ENCODE measurements at places on chromosomes 7 and 10.

GRCh38 chr7:135121868-135122267 lies 26.0 kb upstream of the TMEM140 start:
- DNase-seq = no peak

DNA sequence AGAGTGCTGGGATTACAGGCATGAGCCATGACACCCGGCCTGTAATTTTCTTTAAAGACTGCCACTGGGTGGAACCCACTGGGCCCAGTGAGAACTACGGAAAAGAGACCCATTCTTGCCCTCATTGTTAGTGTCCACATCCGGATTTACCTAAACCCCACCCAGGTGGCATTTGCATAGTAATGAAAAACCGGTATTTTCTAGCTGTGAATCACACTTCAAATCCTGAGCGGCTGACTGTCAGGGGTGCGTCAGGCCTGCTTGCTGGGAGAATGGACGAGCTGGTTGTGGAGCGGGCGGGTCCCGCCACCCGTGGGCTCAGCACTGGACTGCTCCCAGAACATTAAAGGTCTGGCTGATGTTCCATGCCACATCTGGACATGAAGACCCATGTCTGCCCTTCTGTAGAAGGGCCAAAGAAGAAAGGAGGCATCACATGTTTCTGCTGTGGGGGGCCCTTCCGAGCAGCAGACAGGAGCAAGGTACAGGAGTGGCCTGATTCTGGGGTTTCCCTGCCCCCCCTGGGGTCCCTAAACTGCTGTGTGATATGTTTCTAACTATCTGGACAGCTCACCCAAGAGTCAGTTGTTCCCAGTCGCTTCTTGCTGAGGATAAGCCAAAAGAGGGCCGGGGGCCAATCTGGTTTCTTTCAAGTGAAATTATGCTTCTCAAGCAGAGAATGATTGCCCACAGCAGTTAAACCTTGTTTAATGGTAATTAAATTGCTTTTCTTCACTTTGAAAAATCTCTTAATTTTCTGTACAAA lies 46.4 kb downstream of the KIAA1217 start:
- no peak for DNase-seq

DNA sequence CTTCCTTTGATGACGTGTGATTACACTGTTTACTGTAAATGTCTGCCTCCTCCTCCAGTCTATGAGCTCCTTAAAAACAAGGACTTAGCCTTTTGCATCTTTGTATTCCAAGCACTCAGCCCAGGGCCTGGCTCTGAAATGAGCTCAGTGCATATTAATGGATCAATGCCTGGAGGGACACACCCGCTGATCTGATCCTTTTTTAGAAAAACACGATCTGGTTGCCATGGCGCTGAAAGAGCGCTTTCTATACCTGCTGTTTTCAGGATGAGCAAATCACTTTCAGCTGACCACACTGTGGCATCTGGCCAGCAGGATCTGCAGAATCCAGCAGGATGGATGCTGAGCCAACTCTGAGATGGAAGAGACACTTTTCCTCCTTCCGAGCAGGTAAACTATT lies 37.8 kb upstream of the GARS1 start:
- DNase-seq = no peak

- no peak for DNase-seq
These were observed 23.9 kb downstream of the CACNB2 start for GRCh38 chr10:18164093-18164492.

DNA sequence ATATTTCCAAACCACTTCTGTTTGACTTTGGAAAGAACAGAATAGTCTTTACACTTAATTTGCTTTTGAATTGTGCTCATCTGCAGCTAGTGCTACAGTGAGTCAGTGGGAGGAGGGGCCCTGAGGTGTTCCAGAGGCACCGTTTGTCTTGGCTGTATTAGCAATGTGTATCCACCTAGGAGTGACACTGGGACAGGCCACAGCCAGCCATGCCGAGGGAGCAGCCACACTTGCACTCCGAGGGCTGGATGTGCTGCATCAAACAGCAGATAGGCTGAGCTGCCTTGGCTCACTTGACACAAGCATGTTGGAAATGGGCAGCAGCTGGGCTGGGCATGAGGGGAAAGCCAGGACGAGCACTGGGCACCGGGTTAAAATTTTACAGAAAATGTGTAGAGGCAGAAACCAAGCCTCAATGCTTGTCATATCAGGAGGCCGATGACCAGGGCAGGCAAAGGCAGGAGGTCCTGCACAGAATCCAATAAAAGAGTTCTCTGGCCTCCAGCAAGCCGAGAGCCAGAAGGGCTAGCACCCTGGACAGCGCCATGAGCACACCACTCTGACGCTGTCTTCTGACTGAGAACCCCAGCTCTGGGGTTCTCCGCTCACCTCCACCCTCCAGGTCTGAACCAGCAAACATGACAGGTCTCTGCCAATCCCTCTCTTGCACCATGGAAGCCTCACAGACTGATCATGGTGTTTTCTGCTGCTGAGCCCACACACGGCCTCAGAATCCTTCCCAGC lies 163.3 kb downstream of the GRID1 start:
- DNase-seq = no peak

- DNase-seq = no peak
These were observed 30.7 kb upstream of the GDF10 start for GRCh38 chr10:47269294-47269693.

DNA sequence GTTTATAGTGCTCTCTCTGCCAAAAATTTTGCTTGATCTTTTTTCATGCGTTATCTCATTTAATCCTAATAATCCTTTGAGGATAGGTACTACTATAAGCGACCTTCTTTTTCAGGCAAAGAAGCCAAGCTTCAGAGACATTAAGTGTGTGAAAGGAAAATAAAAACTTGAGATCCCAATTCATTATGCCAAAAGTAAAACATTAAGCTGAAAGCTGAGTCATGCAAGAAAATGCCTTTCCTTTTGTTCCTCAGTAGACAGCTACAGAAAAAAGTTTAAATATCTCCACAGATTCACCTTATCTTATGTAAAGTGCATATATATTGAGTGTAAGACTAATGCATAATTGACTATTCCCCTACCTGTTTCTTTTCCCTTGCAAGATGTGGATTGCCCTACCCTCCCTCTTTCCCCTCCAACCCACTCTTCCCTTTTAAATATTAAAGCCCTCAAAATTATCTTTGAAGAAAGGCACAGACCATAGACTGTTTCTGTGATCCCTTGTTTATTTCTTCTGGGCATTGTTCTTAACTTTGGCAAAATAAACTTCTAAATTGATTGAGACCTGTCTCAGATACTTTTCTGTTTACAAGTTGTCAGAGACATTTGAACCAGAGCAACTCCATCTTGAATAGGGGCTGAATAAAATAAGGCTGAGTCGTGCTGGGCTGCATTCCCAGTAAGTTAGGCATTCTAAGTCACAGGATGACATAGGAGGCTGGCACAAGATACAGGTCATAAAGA lies 1139.9 kb upstream of the LRRN3 start:
- no peak for DNase-seq

DNA sequence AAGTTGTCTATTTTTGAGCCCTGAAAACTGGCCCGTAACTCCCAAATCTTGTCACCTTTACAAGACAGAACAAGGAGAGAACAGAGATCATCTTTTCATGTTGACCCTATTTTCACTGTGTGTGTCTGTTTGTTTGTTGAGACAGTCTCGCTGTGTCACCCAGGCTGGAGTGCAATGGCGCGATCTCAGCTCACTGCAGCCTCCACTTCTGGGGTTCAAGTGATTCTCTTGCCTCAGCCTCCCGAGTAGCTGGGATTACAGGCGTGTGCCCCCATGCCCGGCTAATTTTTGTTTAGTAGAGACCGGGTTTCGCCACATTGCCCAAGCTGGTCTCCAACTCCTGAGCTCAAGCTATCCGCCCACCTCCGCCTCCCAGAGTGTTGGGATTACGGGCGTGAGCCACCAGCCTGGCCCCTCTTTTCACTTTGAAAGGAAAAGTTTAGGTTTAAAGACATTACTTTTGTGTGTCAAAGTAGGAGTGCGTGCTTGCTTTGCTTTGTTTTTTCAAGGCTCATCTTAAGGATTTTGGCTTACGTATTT lies 32.1 kb downstream of the FOXK1 start:
- no peak for DNase-seq

DNA sequence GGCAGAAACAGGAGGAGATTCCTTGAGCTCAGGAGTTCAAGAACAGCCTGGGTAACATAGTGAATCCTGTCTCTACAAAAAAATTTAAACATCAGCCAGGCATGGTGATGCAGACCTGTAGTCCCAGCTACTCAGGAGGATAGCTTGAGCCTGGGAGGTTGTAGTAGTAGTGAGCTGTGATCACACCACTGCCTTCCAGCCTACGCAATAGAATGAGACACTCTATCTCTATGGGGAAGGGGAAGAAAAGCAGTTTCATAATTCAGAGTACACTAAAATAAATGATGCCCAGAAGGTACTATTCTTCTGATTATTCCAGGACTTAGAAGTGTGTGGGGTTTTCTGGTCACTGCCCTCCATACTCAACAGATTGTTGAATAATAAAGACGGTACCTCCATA lies 177.3 kb downstream of the KMT2E start:
- DNase-seq = no peak

DNA sequence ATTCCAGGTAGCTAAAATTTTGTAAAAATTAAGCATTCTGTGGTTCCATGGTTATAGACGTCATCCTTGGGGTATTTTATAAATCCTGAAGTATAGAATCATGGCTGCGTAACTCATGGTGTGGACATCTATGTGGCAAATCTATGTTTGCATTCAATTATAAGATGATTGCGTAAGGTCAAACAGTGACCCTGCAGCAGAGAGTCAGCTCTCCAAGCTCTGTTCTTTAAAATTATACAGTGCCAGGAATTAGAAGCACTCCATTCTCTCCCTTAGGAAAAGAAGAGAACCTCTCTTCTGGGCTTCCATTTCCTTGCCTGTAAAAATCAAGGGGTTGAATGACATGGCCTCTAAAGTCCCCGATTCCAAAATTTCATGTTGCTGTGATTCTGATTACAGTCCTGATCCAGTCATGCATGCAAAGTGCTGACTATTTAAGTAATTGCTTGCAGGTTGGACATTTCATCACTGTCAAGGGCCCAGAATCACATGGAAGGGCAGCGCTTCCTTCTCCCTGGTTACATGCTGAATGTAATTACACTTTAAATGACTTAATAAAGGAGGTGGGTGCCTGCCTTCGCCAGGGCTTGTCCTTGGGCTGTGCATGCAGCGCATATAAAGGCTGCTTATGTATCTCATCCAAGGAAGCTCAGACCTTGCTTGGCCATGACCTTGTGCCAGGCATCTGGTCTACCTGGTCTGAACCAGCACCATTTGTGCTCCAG lies 550.7 kb downstream of the TYW1 start:
- no peak for DNase-seq

GRCh38 chr7:39394105-39394680 lies 172.0 kb upstream of the YAE1 start:
- DNase-seq = no peak

DNA sequence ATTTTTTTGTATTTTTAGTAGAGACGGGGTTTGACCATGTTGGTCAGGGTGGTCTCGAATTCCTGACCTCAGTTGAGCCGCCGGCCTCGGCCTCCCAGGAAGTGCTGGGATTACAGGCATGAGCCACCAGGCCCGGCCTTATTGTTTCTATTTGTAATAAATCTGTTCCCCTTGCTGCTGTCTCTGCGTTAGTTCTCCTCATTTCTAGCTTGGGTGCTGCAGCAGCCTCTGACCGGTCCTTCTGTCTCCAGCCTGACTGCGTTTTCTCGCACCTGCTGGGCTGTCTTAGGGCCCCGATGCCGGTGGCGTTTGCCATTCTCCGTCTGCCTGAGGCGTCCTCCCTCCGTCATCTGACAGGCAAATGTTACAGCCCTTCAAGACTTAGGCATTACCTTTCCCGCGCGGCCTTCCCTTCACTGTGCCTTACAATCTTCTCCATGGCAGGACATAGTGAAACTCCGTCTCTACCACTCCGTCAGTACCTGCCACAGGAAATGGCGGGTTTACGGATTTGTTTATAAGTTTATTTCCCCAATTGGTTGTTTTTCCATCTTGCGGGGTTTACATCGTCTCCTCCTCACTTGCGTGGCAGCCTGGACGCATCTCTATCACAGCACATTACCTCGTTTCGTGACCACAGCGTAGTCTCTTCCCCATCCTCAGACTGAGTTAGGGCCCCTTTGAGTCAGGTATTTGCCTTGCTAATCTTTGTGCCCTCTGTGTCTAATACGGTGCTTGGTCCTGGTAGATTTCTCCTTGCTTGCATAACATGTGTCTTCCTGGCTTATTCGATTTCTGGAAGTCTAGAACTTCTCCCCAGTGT lies 2.3 kb upstream of the GIMAP8 start:
- DNase-seq = no peak

DNA sequence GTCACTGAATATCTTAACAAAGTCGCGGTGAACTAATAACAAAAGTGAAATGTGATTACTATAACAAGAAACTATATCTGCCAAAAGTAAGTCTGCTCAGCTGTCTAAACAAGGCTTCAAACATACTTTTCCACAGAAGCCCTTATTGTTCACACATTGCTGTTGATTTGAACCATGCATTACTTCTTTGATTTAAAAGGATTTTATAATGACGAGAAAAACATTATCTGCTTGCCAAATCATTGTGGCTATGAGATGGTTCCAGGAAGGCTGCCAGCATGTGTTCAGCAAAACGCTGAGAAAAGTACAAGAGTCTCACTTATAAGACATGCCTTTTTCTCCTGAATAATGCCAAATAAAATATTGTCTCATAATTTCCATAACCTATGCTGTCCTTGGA lies 24.4 kb downstream of the RNF133 start:
- no peak for DNase-seq

DNA sequence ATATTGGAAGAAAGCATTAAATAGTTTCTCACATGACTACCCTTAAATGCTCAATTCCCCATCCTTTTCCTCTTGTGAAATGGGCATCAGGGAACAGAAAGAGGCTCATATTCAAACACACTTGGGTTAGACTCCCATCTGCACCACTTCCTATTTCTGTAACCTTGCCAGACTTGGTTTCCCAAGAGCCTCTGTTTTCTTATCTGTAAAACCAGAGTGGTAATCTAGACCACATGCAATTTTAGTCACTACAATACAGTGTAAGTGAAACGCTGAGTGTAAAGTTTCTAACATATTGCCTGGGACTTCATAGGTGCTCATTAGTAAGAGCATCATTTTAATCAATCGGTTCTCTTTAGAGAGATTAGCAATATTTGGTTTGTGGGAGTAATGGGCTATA lies 136.3 kb downstream of the SORCS1 start:
- DNase-seq = no peak

DNA sequence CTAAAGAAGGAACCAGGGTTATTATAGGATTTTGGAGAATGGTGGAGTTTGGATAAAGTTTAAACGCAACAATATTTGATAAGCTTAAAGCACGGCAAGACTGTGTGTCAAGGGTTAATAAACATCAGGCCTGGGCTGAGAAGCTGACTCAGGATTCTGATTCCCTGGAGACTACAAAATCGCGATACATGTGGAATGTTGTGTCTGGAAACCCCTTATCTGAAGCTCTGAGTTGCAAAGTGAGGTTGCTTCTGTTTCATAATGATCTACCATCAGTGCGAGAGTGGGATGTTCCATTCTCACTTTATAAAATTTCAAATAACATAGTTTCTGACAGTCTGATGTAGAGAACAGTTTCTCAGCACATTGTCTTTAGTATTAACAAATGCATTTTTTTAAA lies 7.8 kb downstream of the C1GALT1 start:
- no peak for DNase-seq

GRCh38 chr10:29658984-29659965 lies 24.5 kb upstream of the SVIL start:
- no peak for DNase-seq

Data from cortex of kidney (tissue), 1 donor.